Fibroblast of skin of left quadriceps (primary cell): ENCODE measurements at places on chromosomes 16 and 17.
A peak's percentile ranks its signal among the peaks of the same experiment; 100 is the strongest.

- DNase-seq = no peak
These were observed 1.7 kb upstream of the NLRC3 start for GRCh38 chr16:3578610-3579551.

DNA sequence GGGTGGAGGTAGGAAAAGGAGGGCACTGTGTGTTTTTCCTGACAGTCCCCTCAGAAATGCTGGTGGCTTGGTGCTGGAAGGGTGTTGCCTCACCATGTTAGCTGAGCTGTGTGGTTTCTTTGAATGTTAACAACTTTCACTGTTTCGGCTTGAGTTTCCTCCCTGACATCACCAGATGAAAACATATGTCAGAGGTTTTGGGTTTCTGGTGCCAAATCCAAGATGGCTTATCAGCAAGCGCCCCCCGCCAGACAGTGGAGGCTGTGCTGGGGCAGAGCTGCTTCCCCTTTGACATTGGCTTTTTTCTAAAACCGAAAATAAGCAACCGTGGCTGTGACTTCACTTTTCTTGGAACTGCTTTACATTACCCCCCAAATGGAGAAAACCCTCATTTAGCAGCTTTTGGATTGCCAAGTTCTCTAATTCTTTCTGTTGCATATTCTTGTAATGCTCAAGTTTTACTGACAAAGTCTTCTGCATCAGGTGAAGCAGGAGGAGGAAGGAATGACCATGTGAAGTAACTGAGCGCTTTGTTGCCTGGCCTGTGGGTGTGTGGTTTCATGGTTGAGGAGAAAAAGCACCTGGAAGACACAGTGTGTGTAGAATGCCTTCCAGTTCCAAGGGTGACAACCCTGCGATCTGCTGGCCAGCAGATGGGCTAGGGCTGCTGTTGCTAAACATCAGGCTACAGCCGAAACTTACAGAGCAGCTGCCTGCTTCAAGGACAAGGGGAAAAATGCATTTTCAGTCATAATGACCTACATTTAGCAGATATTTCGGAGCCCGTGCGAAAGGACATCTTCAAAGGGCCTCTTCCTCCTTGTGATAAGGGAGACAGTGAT, 9.7 kb downstream of the RMI2 start:
- DNase-seq = peak; percentile 32

GRCh38 chr17:2889256-2889655, 93.0 kb downstream of the RAP1GAP2 start:
- no peak for DNase-seq

DNA sequence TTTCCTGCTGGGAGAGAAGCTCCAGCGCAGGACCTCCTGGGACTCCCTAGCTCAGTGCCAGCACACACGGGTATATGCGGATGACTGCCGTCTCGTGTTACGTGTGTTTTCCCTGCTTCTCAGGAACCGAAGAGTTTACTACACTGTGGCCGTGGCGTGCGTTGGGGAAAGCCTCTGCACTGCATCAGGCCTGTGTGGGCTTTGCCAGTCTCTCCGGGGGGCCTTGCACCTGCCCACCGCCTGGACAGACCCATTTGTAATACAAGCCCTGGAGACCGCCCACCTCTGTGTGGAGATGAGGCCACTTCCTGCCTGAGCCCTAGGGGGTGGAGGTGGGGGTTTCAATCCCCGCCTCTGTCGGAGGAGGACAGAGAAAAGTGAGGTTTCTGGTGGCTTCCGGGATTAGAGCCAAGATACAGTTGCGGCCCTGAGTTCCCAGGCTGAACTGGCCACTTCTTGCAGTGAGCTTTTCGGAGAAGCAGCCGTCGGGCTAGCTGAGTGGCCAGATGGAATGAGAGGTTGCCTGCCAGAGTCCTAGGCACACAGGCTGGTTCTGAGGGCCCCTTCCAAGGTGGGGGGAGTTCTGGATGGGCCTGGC, 43.4 kb upstream of the GSE1 start:
- no peak for DNase-seq
